Stimulated activated CD8-positive, alpha-beta memory T cell treated with anti-CD3 and anti-CD28 coated beads, Interleukin-7, amount 100 ng/mL, for 1 hour (primary cell): ENCODE measurements at places on chromosomes 4 and X.

DNA sequence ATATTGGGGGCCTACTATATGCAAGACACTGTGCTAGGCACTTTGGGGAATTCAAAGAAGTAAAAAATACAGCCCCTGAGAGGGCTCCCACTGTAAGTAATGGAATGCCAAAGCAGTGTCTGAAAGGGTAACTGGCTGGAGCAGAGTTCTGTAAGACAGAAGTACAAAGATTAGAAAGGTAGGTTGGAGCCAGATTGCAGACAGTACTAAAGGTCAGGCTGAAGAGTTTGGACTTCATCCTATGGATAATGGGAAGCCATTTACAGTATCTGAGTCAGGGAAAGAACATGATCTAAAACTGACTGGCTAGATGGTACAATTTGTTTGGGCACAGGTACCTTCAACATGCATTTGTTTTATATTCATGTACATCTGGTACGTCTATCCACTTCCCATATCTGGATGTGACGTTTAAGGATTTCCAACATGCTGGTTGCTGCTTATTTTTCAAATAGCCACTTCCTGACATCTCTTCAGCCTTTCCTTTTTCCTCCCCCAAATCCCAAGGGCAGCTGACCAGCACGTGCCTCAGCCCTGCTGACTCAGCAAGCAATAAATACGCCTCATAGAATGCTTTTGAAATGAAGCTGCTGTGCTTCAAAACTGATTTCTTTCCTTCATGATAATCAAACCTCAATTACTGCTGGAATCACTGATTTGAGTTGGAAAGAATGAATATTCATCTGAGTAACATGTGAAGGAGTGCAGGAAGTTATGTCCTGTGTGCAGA lies 9.5 kb downstream of the ENOX2 start:
- no peak for DNase-seq

DNA sequence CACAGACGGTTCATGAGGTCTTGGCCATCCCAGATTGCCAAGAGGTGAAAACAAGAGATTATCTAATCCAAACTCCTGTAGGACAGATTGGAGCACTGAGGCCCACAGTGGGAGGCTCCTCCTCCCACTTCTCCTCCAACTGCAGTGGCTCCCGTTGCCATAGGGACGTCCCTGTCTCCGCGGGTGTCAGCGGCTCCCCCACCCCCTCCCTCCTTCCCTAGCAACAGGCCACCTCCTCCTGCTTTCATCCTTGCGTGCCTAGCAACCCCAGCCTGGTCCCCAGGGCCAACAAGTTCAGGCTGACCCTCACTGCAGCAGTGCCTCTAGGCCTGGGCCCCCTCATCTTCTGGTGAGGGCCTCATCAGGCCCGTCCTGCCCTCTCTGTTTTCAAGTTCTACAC lies 6.8 kb upstream of the IQSEC2 start:
- DNase-seq, result no peak

DNA sequence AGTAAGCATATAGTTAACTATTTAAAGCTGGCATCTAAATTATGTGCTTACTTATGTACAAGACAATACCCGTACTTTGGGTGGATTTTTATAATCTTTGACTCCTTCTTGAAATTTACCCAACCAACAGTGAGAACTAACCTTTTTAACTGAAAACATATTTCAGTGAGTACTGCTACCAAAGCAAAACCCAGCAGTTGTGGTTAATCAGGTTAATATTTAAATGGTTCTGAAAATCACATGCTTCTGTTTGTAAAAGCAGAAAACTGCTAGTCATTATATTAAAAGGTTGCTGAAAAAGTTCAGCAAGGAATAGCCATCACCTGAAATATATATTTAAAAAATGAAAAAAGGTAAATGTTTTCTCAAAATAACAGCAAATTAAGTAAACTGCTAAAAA lies 20.0 kb downstream of the UBE2D3 start:
- DNase-seq, result no peak

GRCh38 chr4:91838181-91838861 lies 465.4 kb upstream of the GRID2 start:
- DNase-seq, result no peak

- DNase-seq, result no peak
Measured at GRCh38 chrX:125757794-125758564, 408.1 kb downstream of the DCAF12L2 start.

GRCh38 chr4:73735231-73735630 lies 5.1 kb upstream of the CXCL8 start:
- no peak for DNase-seq

GRCh38 chr4:86928400-86929255 lies 6.2 kb upstream of the AFF1 start:
- no peak for DNase-seq

- no peak for DNase-seq
Measured at GRCh38 chr4:101724093-101724492, 66.4 kb upstream of the BANK1 start.

- DNase-seq, result no peak
Measured at GRCh38 chr4:25847329-25847728, 15.5 kb downstream of the SEL1L3 start.

GRCh38 chrX:112945826-112946225 lies 105.2 kb upstream of the AMOT start:
- DNase-seq, result no peak

- no peak for DNase-seq
Measured at GRCh38 chrX:9619581-9619980, 146.1 kb downstream of the GPR143 start.

DNA sequence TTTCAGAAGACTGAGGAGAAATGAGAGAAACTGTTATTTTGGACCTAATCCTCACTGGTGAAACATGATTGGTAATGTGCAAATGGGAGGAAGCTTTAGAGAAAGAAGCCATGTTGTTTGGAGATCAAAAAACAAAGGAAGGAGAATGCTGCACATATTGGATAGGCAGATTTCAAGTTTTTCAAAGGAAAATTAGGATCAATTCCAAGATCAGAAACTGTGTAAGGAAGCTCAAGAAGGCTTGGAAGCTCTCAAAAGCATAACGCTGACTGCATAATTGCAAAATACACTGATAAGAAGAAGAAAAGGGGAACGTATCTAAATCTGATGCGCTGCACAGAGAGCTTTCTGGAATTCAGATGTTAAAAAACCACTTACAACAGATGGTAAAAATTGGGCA lies 34.6 kb downstream of the KLHL15 start:
- DNase-seq, result no peak

GRCh38 chrX:43860646-43861370 lies 21.4 kb downstream of the MAOB start:
- no peak for DNase-seq

DNA sequence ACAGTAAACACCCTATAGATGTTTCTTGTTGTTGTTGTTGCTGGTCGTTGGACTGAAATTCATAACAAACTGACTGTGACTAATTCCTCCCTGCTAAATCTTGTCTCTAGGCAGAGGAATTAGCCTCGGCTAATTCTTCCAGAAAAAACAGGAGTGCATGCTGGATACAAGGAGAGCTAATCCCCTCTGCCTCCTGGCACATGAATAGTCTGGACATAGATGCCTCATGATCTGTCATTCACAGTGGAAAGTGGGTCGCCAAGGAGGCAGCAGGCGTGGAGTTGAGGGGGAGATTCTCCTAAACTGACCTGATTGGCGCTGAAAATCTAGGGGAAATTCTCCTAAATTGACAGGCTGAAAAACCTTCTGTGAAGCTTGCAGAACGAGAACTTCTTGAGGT lies 220.1 kb downstream of the DCTD start:
- DNase-seq, result no peak

- DNase-seq, result no peak
Measured at GRCh38 chrX:2521927-2522386, 21.2 kb upstream of the DHRSX start.

GRCh38 chrX:16082470-16083085 lies 40.8 kb upstream of the GRPR start:
- no peak for DNase-seq

DNA sequence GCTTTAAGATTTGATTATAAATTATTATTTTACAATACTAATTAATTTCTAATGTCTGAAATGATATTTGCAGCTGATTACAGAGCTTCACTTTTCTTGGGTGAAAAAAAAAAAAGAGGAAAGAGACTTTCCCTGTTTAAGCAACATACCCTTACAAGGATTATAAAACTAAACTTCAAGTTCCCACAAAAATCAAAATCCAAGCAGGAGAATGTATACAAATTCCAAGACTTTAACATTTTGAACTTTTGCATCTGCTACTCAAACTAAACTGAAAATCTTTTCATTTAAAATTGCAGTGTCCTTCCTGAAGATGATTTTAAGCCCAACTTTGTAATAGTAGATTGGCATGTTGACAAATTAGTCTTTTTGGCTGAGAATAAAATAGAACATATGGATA lies 742.4 kb upstream of the INTU start:
- no peak for DNase-seq

- no peak for DNase-seq
Measured at GRCh38 chrX:11688201-11688600, 22.5 kb upstream of the ARHGAP6 start.

GRCh38 chr4:87326460-87326859 lies 3.8 kb upstream of the HSD17B13 start:
- DNase-seq, result no peak

- DNase-seq, result no peak
Measured at GRCh38 chrX:108250654-108251579, 159.3 kb downstream of the ATG4A start.

DNA sequence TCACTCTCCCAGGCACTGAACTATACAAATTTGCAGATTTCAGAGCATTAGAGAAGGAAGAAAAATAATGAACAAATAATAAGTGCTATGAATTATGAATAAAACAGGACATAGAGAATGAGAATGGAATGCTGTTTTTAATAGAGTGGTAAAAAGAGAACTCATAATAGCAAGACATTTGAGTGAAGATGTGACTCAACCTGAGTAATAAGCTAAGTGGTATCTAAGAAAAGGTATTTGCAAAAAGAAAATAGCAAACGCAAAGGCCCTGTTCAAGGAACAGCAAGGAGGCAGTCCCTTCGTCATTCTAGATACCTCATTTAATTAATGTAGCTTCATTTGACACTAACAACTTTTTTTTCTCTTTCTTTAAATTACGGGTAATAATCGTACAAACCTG lies 1910.0 kb upstream of the TENM3 start:
- DNase-seq, result no peak

- peak; percentile 48 for DNase-seq
Measured at GRCh38 chrX:10119399-10119990, 37.3 kb upstream of the CLCN4 start.

- no peak for DNase-seq
Measured at GRCh38 chr4:3729188-3729881, 36.9 kb upstream of the ADRA2C start.

- DNase-seq, result no peak
Measured at GRCh38 chr4:117383468-117383867, 298.1 kb upstream of the TRAM1L1 start.

- no peak for DNase-seq
Measured at GRCh38 chr4:105182211-105182610, 35.5 kb downstream of the TET2 start.

DNA sequence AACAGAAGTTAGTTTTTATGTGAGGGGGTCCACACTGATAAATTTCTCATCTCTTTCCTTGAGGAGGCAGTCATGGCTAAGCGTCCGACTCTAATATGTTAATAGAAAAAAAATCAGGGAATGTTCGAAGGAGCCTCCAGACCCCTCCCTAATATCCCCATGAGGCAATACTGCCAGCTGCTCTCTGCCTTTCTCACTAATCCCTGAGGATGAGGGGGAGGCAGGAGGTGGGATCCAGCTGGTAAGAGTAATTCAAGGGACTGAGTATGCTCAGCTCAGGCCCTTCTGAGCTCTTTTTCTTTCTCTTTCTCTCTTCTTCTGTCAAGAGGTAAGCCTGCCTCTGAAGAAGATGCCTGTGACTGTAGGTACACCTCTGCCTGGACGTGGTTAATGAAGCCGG lies 51.7 kb downstream of the PIR start:
- no peak for DNase-seq

DNA sequence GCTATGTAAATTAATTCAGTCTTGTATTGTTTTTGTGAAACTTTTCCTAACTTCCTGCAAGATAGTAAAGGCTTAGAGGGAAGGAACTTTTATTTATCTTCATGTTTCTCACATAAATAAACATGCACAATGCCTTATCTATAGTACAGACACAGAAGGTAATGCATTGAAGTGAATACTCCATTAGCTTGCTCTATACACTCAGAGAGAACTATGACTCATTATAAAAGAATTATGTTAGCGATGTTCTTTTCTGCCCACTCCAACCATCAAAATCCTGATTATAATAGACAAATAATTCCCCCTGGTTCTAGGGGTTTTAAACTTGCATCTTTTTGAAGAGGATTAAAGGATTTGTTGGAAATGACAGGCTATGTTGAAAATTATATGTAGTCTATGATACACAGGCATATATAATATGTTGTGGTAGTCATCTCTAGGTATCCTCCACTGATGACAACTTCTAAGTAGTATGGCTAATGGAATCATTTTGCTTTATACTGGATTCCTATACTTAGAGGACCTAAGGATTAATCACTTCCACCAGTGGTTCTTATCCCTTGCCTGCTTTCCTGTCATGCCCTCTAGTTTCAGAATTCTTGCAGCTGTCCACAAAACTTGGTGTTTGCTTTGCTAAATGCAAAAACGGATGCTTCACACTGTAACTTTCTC lies 115.7 kb downstream of the NDST4 start:
- no peak for DNase-seq

DNA sequence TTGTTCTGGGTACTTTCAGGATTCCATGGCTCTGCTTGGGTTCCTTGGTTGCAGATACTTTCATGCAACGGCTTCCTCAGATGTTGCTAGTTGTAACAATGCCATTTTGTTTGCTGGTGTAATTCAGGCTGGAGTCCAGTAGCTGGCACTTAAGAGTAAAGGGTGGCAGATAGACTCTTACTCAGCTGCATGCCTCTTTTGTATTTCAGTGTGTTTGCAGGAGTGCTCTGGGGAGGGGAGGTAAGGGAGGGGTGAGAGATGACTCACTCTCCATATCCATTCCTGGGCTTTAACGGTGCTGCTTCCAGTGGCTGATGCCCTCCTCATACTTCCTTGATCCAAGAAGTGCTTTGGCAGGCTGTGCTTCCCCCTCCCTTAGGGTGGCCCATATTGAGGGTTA lies 155.2 kb downstream of the ZNF330 start:
- no peak for DNase-seq

DNA sequence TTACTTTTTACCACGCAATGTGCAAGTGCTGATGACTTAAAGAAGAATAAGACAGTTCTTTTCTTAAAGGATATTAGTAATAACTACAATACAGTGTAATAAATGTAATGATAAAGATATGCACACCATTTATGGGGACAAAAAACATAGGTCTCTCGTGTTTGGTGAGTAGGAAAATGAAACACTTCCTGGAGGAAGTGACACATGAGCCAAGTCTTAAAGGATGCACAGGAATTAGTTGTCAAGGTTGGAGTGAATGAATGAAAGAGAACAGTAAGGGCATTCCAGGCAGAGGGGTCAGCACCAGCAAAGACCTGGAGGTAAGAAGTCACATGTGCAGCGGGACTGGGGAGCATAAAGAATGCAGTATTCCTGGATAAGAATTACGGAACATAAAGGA lies 112.7 kb downstream of the SH3RF1 start:
- no peak for DNase-seq

- no peak for DNase-seq
Measured at GRCh38 chr4:62960415-62960814, 1448.8 kb downstream of the TECRL start.

- DNase-seq, result no peak
Measured at GRCh38 chr4:7904952-7905915, 34.4 kb downstream of the AFAP1 start.

- DNase-seq, result no peak
Measured at GRCh38 chrX:6681521-6682145, 146.7 kb upstream of the VCX3A start.
